ENCODE measurements at places on chromosomes 6 and 20.

DNA sequence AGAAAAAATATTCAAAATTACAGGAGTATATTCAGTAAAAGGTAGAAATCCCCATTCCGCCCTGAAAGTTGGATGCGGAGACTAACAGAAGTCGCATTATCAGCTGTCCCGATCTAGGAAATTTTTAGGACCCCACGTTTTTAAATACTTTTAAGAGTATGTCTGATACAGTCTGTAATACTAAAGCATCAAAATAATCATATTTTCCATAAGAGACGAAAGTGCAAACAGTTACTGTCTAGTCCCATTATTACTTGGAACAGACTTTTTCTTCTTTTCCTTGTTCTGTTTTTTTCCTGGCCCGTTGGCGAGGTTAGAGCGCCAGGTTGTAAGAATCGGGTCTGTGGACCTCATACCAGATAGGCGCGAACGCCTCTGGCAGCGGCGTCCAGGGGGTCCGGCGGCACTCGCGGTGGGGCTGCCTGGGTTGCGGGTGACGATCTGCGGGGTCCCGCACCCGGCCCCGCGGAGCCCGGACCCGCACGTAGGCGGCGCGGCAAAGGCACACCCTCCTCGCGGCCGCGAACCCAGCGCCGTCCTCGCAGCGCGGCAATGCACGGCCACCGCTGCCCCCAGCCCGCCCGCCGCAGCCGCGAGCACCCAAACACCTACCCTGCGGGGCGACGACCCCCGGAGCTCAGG, 460 bp downstream of the PLAGL1 start:
- no peak for DNase-seq

- DNase-seq: no peak
These were observed at the start of gene AKAP7 for GRCh38 chr6:131135244-131136020. AKAP7 (plus strand) TSS chr6:131135467; CDS start chr6:131135764, 297 bp downstream.

DNA sequence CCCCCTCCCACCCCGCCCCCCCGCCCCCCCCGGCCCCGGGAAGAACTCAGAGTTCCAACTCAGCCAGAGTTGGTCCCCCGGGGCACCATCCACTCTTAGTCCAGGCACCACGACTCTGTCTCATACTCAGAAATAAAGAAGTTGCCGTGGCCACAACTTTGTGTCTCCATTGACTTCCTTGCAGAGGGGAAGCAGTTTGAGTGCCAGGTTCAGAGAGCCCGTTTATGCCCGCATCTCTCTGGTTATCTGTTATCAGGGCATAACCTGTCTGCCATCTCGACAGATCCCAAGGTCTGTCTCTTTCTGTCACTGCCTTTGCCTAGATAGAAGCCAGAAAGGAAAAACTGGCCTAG, 605 bp downstream of the CDC5L start:
- no peak for DNase-seq

DNA sequence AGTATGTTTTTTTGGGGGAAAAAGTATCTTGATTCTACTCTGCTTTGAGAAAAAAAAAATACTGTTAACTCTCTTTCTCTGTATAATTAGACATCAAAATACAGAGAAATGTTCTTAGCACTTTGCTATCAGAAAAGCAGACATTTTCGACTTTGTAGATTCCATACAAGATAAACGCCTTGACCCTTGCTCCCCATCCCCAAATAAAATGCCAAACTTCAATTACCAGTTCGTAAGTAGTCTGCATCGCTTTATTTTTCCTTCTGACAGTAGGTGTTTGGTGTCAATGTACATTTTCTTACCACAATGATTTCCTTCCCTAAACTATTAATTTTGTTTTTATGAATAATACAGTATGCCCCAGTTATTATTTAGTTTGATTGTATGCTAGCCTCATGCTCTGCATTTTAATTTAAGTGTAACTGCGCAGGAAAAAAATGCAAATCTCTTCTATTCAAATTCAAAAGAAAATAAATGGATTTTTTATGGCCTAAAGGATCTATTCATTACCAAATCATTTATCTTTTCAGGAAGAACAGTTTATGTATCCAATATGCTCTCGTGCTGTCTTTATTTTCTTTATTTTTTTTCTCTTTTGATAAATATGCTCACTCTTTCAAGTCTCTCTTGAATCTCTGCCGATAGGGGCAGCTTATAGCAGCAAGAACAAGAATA, 84.8 kb upstream of the ZNF217 start:
- DNase-seq: no peak

DNA sequence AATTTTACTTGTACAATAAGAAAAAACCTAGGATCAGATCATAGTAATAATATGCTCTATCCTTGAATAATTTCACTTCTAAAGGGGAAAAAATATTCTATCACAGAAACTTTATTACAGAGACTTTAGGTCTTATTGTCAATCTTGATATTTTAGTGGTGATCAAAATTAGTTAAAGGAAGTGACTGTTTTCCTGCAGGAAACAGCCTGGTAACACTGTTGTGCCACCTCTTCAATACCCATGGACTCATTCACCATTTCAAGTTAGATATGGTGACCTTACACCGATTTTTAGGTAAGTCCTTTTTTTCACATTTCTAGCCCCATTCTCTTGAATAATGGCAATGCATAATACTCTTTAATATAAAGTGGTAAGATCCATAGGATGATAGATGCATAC, 99.2 kb downstream of the MTFR2 start:
- DNase-seq: no peak

DNA sequence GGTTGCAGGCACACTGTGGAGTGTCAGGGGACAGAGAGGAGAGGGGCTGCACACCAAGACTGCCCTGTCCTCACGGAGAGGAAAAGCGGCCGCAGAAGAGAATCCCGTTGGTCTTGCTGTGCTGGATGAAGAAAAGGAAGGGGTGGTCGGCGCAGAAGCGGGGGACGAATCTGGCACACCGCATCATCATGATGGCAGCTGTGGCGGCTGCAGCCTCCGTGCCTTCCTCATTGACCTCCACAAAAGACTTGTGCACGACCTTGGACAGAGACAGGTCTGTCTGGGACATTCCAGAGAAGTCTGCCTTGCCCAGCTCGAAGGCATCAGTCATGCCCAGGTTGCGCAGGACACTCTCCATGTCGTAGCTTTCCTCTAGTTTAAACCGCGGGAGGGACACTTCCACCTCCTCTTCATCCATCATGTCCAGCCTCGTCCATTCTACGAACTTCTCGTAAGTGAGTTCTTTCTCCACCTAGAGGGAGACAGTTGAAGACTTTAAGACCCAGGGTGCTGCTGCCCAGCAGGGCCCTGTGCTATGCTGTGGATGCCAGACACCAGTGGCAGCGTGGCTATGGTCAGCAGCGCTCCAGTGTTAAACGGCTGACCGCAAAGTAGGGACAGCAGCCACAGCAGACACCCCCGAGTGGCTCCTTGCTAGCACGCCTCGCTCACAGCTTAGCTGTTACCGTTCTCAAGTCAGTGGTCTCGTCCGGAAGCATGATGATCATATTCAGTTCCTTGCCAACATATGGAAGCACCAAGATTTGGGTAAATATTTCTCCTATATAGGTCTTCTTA, 22.9 kb downstream of the SERPINB6 start:
- DNase-seq: no peak

- no peak for DNase-seq
These were observed 79.7 kb upstream of the NFATC2 start for GRCh38 chr20:51622004-51622874.

- no peak for DNase-seq
These were observed 726.6 kb upstream of the POU3F2 start for GRCh38 chr6:98107801-98108200.

GRCh38 chr6:90204327-90205056, 92.2 kb downstream of the BACH2 start:
- no peak for DNase-seq

DNA sequence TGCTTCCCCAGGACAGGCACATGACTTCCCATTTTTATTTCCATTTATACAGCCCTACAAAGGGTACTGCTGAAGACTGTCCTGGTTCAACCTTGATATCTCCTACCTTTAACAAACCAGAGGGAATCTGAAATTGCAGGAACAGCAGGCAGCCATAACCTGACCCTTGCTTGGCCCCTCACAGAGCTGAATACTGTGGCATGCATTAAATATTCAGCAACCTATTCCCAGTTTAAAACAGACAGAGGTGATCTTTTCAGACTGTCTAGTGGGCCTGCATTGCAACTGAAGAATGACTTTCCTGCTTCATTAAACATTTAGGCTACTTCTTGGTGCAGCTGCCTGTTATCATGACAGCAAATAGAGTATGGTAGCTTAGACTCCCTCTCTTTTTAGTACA, 76.8 kb upstream of the POPDC3 start:
- DNase-seq: no peak

DNA sequence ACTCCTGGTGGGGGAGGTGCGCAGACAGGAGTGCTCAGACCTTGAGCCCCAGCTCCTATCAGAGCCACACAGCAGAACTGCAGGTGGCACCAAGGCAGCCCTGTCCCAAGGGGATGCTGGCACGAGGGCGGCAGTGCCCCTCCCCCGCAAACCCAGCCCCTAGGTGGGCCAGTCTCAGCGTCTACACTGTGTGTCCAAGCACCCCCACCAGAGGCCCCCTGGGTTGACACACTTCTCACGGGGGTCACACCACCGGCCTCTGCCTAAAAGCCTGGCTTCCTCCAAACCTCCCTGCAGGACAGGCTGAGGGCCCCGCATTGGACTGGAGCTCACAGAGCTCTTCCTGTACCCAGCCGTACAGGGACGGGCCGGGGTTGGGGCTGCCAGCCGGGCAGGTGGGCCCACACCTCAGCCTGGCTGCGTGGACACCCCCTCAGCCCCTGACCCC, 8.1 kb downstream of the SLC2A4RG start:
- DNase-seq: no peak

- no peak for DNase-seq
These were observed 73.7 kb upstream of the RREB1 start for GRCh38 chr6:7034055-7034454.

DNA sequence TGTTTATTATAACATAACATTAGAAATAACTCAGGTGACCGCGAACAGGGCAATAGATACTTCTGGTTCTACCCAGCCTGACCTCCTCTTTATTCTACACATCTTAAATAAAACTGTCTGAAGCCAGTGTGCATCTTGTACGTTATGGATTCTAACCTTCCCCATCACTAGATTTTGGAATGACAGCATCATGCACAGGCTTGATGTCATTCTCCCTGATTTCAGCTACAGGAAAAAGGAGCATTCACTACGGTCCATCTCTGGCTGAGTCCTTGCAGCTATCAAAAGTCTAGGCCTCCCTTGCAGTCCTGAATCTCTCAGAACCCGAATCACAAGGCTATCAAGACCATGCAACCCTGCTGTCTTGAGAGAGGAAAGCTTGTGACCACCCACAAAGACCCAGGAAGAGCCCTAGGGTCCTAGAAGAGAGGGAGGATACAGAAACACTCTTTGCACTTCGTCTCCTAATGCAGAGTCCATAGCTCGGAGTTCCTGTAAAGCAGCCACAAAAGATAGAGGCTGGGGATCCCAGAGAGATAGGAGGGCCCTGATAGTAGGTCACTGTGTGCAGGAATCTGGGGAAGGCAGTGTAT, 845 bp downstream of the HLA-DPA1 start:
- DNase-seq: no peak

DNA sequence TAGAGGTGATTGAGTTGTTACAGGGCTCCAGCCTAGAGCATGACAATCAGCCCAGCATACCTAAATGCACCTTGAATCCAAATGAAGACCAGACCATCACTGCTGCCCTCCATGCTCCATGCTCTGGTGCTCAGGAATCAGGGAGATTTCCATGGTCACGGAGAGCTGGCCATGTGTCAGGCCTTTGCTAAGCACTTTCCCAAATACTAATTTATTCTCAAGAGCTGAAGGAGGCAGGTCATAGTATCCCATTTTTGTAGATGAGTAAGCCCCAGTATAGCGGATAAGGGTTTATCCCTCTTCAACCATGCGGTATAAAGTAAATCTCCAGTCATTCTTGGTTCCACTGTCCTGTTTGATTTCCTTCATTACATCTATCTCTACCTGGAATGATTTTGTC, 240.8 kb downstream of the TFAP2A start:
- DNase-seq: no peak

- no peak for DNase-seq
These were observed 147.1 kb downstream of the EPHA7 start for GRCh38 chr6:93272211-93272610.

DNA sequence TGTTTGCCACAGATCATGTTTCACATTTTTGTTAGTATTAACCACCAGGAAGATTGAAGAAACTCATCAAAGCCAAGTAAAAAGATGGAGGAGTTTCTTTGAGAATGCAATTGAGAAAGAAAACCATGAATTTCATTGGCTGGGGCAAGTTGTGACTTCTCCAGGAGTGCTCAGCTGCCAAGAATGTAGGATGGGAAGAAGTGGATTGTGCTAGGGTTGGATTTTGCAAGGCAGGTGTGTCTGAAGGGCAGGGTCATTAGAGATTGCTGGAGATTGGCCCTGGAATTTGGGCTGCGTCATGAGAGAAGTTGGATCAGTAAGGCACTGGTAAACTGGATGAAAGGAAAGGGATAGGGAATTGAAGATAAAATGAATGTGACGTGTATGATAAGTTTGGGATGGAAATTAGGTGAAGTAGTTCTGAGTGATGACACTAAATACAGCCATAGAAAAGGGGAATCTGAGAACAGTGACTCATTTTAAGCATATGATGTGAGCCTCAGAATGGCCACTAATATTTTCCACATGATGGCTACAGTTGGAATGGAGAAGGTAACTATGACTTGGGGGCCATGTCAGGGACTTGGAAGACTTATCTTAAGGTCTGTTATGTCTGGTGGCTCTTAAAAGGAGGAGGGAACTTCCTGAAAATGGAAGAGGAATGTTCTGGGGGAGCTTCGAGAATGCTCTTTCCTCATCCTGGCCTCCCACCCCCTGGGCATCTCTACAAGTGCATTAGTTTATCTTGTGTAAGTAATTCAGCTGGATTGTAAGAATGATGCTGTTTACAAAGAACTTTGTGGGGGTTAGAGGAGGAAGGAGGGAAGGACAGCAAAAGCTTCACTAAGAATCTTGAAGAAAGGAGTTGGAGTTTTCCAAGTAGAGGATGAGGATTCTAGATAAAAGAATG, 27.8 kb upstream of the ERVFRD-1 start:
- DNase-seq: no peak

- no peak for DNase-seq
These were observed 3.6 kb downstream of the ARFRP1 start for GRCh38 chr20:63703976-63704748.

GRCh38 chr6:36677059-36677749, 1.3 kb upstream of the CDKN1A start:
- no peak for DNase-seq

DNA sequence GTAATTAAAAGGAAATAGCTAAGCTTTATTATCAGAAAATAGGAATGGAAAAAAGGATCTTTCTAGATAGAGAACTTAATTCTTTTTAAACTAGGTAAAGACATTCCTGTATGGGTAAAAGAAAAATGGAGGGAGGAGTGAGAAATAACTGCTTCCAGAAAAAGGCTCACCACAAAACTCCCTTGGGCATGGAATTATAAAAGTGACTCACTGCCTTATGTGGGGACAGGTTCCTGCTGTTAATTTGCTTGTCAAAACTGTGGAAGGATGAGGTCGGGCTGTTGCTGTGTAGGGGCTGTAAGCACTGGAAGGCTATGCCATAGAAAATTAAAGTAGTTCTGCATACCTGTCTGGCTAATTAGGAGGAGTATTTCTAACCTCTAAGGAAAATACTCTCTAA, 158.7 kb downstream of the UBE3D start:
- no peak for DNase-seq

- no peak for DNase-seq
These were observed 11.5 kb downstream of the RBM24 start for GRCh38 chr6:17292600-17293133.
